ENCODE measurements at places on chromosomes 3 and 15.

DNA sequence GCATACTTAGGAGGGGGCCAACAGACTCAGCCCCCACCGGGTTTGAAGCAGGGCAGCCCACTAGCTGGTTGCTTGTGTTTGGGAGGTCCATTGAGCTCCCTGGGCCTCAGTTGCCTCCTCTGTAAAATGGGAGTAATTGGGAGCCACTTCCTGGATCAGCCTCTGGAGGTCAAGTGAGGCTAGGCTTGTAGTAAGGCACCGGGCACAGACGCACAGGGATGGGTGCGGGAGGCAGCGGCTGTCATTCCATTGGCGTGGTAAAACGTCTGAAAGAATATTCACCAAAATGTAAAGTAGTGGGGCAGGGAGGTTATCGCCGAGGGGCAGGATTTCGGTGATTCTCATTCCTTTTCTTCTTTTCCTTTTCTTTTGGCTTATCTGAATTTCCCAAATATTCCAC lies 64.6 kb downstream of the TLE3 start:
- no peak for DNase-seq

- DNase-seq = no peak
These were observed 19.5 kb upstream of the IFT57 start for GRCh38 chr3:108241721-108242120.

- DNase-seq = peak; percentile 54
These were observed 7.7 kb upstream of the DIPK2A start for GRCh38 chr3:143963946-143964345.

- DNase-seq = peak; percentile 34
These were observed 2.0 kb downstream of the CA12 start for GRCh38 chr15:63379492-63380150.

- DNase-seq = no peak
These were observed 54.7 kb downstream of the RPL22L1 start for GRCh38 chr3:170815340-170815739.

GRCh38 chr3:118187221-118187620 lies 847.4 kb downstream of the IGSF11 start:
- no peak for DNase-seq

DNA sequence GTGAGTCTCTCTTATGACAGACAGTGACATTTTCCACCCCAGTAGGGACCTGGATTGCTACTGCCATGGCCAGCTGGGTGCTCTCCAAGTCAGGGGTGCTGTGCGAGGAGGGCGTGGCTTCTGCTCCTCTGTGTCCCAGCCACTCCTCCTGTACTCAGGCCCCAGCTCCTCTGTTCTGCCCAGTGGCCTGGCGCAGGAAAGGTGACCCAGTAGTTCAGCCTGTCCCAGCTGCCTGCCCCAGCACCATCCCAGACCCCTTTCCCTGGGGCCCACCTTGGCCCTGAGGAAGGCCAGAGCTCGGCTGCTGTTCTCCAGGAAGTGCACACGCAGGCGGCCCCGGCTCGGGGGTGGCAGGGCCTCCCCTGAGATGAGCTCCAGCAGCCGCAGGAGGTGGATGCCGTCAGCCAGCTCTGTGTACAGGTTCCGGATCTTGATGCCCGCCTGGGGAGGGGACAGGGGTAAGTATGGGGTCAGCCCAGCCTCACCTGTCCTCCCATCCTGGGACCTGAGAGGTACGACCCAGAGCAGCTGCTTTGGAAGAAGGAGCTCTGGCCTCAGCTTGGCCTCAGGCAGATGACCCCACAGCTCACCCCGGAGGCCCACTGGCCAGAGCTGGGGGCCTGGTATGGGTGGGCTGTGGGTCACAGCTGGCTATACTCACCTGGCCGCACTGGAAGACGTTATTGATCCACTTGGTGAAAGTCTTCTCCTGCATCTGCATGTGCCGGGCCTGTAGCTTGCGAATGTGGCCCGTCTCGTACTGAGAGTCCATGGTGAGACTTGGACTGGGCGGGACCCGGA lies 1.0 kb downstream of the SPTBN5 start:
- DNase-seq = no peak

DNA sequence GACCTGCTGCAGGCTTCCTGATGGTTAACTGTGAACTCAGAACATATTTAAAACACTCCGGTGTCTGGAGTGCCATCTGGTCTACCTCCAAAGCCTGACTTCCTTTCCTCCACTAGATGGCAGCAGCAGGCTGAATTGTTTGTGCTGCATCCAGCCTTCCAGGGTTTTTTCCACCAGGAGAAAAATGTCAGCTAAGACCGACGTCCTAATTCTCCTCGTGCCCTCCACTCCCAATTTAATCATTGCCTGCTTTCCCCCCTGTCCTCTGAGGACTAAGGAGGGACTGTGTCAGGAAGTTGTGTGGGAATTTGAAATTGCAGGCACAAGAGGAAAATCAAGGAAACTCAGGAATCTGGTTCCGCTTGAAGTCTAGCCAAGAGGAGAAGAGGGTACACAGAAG lies 165.2 kb upstream of the UMPS start:
- peak; percentile 76 for DNase-seq

GRCh38 chr15:71469413-71469812 lies 340.9 kb upstream of the NR2E3 start:
- DNase-seq = peak; percentile 66

GRCh38 chr3:152225201-152225600 lies 43.5 kb upstream of the MBNL1 start:
- no peak for DNase-seq
